ENCODE measurements at places on chromosomes 16 and 17.

DNA sequence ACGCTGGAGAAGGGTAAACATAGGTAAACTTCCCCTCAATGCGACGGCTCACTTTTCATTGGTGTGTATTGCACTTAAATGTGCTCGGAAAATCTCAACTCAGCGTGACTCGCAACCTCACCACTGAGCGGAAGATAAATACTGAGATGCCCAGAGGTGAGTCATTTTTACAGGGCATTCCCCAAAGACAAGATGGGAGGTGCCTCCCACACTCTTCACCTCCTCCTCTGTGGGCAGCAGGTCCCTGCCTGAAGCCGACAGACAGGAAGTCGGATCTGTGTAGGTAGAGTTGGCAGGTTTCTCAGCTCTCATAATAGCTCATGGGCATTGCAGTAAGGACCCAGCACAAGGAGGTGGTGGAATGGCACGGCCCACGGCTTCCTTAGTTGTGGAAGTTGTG, 274.6 kb upstream of the HSBP1 start:
- DNase-seq: no peak

DNA sequence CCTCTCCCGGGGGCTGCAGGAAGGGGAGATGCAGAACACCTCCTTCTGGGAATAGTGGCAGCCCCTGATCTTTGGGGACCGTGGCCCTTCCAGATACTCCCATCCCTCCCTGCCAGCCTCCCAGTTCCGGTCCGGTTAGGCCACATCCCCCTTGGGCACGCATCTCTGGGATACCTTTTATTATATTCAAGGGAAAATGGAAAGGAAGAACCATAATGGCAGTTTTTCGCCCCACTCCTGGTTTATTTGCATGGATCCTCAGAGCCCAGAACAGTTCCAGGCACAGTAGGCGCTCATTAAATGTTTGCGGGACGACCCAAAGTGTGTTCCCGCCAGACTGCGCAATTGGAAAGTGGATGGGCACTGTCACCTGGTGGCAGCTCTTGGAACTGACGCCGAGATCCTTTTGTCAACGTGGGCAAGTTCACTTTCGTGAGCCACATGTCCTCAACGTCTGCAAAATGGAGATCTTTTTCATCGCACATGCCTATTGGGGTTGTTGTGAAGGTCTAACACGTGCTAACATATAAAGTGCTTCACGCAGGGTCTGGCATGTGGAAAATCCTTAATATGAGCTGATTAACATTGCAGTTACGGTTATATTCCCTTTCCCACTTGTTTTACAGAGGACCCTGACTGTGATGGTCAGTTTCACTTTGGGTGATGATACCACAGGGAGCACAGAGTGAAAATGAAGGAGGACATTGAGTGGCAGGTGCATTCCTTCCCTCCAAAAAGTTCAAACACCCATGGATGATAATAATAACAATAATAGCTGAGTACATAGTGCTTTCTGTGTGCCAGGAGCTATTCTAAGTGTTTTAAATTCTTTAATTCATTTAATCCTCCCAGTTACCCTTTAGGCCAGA, 1.7 kb upstream of the GPRC5B start:
- DNase-seq: peak; percentile 29

- DNase-seq: no peak
These were observed 159.1 kb downstream of the CDH11 start for GRCh38 chr16:64962786-64963185.

- no peak for DNase-seq
These were observed 60.4 kb downstream of the SLFN11 start for GRCh38 chr17:35312790-35313711.
